ENCODE measurements at places on chromosomes 12 and 14.

DNA sequence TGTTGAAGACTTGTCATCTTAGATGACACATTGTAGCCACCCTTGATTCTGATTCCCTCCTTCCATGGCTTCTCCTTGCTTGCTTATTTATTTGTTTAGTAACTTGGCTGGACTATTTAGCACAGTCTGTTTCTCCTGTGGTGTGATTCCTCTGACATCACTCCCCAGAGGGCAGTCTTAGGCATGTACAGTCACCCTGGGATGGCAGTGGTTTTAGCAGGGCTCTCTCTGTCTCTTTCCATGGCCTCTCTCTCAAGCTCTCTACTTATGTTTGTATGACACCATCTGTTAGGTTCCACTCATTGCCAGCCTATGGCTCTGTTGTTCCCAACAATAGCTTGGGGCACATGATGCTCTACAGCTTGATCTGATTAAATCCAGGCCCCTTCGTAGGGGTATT is 158.3 kb downstream of the ADGRD1 start:
- no peak for DNase-seq

DNA sequence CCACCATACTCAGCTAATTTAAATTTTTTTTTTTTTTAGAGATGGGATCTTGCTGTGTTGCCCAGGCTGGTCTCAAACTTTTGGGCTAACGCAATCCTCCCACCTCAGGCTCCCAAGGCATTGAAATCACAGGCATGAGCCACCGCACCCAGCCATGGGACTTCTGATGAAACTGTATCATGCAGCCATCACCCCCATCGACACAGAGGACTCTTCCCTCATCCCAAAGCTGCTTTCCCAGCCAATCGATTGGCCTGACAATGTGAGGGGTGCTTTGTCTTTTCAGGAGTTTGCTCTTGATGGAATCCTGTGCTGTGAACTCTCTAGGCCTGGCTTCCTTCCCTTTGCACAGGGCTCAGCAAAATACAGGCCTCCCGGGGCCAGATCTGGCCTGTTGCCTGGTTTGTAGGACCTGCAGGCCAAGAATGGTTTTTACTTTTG is 59.6 kb upstream of the NCOR2 start:
- no peak for DNase-seq

DNA sequence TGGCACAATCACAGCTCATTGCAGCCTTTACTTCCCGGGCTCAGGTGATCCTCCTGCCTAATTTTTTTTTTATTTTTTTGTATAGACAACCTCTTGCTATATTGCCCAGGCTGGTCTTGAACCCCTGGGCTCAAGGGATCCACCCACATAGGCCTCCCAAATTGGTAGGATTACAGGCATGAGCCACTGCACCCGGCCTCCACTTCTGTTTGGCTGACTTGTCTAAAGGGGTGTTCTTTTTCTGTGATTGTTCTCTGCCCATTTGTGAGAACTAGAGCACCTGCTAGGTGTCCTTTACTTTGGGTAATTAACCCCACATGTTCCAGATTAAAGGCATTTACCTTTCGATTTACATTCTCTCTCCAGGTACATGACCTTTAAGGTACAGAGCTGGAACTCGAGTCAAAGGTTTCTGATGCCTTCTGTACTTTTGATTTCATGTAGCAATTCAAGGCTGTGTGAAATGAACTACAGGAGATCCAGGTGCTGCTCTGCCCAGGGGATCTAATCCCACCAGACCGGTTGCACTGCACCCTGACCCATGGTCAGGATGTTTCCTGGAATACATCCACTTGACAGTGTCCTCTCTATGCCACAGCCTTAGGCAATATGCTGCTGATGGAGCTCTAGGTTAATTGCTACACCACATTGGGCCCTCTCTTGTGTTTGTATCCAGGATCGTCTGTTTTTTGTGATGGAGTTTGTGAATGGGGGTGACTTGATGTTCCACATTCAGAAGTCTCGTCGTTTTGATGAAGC is 163.6 kb downstream of the PRKCH start:
- DNase-seq = peak; percentile 34

- no peak for DNase-seq
Measured at GRCh38 chr12:29255042-29255441, 106.0 kb downstream of the FAR2 start.

- no peak for DNase-seq
Measured at GRCh38 chr14:60204843-60205774, 39.9 kb upstream of the DHRS7 start.

GRCh38 chr14:41362139-41362538 is 244.5 kb upstream of the LRFN5 start:
- DNase-seq = no peak

- no peak for DNase-seq
Measured at GRCh38 chr14:22545842-22546721, 42.9 kb downstream of the DAD1 start.

DNA sequence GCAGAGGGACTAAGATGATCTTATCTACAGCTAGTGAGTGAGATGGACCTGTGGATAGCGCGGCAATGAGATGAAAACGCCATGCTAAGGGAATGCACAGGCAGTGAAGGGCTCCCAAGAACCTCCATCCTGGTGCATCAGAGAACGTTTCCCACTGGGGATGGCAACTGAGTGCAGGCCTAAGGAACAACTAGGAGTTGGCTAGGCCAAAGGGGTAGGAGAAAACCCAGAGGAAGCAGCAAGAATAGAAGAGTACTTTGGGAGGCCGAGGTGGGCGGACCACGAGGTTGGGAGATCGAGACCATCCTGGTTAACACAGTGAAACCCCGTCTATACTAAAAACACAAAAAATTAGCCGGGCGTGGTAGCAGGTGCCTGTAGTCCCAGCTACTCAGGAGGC is 24.6 kb upstream of the BATF start:
- DNase-seq = no peak

GRCh38 chr12:100574187-100575074 is 947 bp downstream of the GAS2L3 start:
- peak; percentile 23 for DNase-seq

GRCh38 chr12:52871291-52872039 is 22.7 kb upstream of the KRT78 start:
- no peak for DNase-seq

- no peak for DNase-seq
Measured at GRCh38 chr14:93811676-93812075, 23.4 kb upstream of the PRIMA1 start.

DNA sequence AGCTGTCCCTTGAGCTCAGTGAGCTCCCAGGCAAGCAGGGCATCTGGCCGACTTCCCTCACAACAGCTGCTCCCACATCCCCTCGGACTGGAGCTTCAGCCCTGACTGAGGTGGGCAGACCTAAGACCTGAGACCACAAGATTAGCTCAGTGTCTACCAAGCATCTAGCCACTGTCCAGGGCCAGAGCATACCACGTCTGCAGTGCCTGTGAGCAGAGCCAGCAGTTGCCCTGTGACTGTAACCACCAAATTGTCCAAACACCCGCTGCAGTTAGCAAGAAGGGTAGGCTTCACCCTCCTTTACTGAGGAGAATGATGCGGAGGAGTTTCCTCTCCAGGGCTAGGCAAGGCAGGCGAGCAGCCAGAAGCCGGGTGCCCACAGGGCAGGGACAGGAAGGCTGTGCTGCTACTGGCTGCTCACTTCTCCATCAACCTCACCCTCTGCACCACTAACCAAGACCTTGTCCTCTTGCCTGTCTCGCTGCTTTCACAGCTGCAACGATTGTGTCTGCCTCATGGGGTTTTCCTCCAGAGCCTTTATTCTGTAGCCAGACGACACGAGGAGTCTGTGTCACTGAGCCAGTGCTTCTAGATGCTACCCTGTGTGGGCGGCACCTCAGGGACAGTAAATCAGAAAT is 53.9 kb downstream of the ANAPC7 start:
- no peak for DNase-seq

GRCh38 chr12:104578453-104578852 is 121.7 kb downstream of the CHST11 start:
- DNase-seq = no peak

DNA sequence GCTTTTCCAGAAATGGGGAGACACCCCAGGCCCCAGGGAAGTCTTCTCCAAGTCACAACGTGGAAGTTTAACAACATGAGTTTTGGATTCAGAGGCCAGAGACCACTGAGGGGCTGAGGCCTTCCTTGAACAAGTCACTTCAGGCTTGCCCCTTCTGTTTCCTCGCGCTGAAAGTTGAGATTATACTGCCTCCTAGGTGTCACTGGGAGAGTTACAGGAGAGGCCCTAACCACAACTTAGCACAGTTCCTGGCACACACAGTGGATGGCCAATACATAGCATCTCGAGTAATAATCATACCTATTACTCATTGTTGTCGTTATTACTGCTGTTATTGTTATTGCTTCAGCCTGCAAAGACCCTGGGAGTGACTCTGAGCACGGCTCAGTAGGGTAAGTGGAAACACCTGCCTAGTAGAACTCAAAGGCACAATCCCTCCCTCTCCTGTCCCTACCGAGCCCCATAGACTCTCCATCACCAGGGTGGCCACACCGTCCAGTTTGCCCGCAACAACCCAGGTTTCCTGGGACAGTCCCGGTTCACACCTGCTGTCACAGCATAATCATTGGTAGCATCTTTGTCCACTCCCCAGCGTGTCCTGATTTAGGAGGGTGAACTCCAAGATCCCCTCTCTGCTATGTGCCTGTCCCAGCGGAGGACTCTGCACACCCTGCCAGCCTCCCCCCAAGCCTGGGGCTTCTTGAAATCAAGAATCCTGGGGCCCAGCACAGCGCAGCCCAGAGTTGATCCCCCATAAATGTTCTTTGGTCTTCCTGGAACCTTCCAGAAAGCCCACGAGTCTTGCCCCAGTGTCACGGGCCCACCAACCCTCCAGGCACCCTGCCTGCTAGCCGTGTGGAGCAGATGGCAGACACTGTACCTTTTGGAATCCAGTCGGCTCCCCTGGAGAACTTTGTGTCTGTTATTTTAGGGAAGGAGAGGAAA is 85.0 kb downstream of the SYNE3 start:
- DNase-seq = no peak

DNA sequence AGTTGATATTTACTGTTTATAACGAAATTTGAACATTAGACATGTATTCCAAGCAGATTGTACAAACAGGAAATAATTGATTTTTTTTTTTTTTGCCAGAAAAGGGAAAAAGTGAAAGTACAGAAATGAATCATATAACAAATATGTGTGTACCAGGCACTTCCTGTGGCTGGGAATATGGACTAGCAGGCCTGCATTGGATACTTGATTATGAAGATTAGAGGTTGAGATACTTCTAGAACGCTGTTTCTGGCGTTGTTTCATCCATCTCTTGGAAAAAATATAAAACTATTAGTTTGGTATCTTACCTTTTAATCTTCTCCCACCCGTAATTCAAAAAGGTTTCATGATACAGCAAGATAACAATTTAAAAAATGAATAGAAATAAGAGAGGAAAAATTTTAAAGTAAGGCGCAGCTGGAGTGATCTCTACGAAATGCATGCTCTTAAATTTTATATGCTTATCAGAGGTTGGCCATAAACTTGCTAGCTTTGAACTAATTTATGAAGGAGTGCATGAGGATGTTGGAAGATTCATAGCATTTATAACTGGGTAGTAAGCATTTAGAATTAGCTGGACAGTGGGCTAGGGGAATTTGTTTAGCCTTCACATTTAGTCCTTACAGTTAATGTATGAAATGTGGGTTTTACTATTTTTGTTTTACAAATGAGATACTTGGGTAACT is 90.8 kb downstream of the AEBP2 start:
- DNase-seq = no peak

- DNase-seq = no peak
Measured at GRCh38 chr14:68986225-68986624, 7.1 kb upstream of the ACTN1 start.

GRCh38 chr12:130419116-130419515 is 81.4 kb downstream of the PIWIL1 start:
- no peak for DNase-seq

DNA sequence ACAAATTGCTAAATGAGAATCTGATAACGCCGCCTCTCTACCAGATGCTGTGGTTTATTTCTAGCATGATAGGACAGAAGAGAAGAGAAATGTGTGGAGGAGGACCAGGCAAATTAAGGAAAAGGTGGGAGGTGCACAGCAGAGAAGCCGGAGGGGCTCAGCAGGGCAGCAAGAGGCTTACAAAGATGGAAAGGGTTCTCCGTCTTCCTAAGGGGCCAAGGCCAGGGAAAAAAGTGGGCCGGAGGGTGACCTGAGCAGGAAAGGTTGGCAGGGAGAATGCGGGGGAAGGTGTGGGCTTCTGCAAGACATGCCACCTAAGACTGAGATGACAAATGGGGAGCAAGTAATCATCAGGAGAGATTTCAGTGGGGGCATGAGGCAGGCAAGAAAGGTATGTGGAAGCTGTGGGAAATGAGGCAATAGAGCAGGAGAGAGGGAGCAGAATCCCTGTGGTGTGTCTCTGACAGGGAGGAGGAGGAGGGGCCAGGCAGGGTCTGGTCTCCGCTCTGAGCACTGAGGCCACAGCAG is 18.7 kb downstream of the MANSC1 start:
- no peak for DNase-seq

DNA sequence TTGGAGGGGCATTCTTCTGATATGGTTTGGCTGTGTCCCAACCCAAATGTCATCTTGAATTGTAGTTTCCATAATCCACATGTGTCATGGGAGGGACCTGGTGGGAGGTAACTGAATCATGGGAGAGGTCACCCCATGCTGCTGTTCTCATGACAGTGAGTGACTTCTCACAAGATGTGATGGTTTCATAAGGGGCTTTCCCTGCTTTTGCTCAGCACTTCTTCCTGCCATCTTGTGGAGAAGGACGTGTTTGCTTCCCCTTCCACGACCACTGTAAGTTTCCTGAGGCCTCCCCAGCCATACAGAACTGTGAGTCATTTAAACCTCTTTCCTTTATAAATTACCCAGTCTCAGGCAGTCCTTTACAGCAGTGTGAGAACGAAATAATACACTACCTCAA is 382.4 kb downstream of the VRK1 start:
- DNase-seq = no peak

DNA sequence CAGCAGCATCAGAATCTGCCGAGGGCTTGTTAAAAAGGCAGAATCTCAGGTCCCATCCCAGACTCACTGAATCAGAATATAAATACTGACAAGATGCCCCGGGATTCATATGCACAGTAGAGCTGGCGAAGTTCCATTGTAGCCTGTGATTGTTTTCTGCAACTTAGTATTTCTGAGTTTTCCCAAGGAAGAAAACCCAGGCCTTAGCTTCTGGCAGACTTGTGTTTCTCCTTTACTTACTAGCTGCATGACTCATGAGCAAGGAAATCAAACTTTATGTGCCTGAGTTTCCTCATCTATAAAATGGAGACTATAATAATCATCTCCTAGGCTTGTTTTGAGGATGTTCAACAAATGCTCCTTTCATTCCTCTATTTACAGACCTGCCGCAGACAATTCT is 278.5 kb upstream of the PLEKHG7 start:
- no peak for DNase-seq

DNA sequence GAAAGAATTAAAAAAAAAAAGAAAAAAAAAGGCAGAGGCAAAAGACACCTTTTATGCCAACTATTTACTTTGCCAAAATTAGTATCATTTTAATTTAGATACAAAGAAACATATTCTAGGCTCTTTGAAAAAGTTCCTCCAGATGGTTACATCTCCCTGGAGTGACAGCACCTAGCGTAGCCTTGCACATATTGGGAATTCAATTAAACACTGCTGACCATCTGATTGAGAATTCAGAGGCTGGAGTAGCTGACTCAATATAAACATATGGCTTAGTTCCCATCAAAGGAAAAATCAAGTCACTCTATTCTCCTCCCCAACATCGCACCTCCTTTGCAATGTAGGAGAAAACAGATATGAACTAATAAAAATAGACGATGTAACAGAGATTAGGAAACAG is 36.4 kb downstream of the ANKS1B start:
- DNase-seq = no peak

Data from NCI-H2029 (cell line).